ENCODE measurements at places on chromosomes 16 and 17. TPM values are rescaled to one million over a fixed set of nuclear protein-coding genes. Genes with fewer than 3 reads are reported as not detected.

CTRL gene
- total RNA-seq, result 0.43 TPM

TRIM72 gene
- total RNA-seq, result not detected

KRTAP2-3 gene
- total RNA-seq, result not detected

CFAP97D1 gene
- not detected for total RNA-seq

DLX4 gene
- total RNA-seq, result not detected

TBC1D3G gene
- total RNA-seq, result not detected

CCDC154 gene
- total RNA-seq, result not detected

- DNase-seq, result no peak
Measured at GRCh38 chr16:10296956-10297340, 88.9 kb upstream of the ATF7IP2 start.

DNA sequence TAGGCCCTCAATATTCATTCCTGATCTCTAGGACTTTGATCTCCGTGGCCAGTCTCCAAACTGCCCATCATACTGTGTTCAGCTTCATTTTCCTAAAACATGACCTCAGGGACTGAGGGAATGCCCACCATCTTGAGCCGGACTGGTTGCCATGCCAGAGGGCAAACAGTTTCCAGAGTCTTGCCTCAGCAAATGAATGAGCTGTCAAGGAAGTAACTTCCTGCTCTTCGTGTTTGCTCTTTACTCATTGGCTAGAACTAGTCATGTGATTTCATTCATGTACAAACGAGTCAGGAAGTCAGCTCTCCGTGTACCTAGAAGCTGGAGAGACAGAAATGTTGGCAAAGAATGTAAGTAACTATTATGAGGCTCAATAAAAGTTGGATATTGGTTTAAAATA lies 50.2 kb downstream of the ANKFN1 start:
- DNase-seq, result no peak

GRCh38 chr16:25951999-25952398 lies 260.2 kb downstream of the HS3ST4 start:
- DNase-seq, result no peak

DNA sequence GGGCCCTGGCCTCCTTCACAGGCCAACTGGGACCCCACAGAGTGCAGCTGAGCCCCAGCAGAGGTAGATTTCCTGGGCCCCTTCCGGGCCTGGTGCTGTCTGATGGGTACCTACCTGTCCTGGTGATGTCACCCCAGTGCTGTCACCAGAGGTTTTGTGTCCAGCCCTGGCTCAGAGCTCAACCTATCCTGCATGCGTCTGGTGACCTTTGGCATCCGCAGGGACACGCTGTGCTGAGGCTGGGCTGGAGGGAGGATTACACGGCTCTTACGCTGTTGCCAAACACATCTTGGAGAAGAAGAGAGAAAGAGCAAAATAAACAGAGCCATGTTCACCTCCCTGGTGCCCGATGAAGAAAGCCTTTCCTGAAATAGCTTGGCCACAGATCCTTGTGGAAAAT lies 70.6 kb upstream of the MED9 start:
- DNase-seq, result no peak

GRCh38 chr16:55120408-55120807 lies 189.7 kb downstream of the IRX5 start:
- no peak for DNase-seq

GRCh38 chr17:17182598-17183136 lies 23.5 kb downstream of the PLD6 start:
- DNase-seq, result no peak

- DNase-seq, result peak; percentile 83
Measured at GRCh38 chr16:28494121-28494851, at the start of gene APOBR. APOBR (plus strand) TSS chr16:28494643; CDS start chr16:28494682, 39 bp downstream.

GRCh38 chr17:61335845-61336655 lies 63.6 kb upstream of the TBX2 start:
- DNase-seq, result no peak

DNA sequence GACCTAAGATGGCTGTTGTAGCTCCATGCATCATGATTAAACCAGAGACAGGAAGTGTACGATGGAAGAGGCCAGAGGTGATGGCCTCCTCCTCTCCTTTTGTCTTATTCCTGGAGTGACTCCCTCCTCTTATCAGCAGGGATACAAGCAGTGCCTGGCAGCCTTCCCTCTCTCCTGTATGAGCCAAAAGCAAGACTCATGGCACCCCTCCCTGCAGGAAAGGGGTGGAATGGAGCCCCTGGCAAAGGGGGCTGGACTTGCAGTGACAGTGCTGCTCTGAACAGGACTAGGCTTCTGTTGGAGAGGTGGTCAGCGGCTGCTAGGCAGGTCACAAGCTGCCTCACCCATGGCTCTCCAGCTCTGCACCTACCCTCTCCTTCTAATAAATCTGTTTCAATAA lies 8.4 kb downstream of the TXNL4B start:
- DNase-seq, result no peak

- no peak for DNase-seq
Measured at GRCh38 chr17:34365340-34365739, 2.3 kb upstream of the CCL1 start.

DNA sequence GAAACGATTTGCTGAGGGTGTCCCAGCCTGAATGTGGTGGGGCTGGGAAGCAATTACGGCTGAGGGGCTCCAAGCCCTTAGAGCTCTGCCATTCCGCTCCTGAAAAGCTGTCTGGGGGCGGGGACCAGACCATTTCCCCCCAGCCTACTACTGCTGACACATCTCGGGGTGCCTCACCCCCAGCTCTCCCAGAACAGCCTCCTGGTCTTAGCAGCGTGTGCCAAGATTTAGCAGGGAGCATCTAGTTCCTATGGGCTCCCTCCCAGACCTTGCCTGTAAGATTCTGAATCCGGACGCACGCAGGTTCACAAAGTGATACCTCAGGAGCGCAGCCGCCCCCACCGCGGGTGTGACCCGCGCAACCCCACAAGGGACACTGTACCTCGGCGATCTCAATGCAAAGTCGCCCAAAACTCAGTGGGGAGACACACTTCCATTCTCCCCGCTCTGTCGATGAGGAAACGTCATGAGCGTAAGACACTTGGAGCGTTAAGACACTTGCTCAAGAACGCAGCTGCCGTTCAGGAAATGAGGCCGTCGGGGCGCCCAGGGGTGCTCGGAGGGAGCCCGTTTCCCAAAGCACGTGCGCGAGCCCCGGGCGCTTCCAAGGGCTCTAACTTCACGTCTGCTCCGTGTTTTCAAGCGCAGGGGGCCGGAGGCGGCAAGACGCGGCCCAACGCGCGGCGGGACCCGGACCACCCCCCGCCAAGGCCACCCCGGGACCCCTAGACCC lies 629 bp downstream of the GEMIN4 start:
- DNase-seq, result no peak

- peak; percentile 78 for DNase-seq
Measured at GRCh38 chr17:39238311-39238972, 12.7 kb upstream of the STAC2 start.

DNA sequence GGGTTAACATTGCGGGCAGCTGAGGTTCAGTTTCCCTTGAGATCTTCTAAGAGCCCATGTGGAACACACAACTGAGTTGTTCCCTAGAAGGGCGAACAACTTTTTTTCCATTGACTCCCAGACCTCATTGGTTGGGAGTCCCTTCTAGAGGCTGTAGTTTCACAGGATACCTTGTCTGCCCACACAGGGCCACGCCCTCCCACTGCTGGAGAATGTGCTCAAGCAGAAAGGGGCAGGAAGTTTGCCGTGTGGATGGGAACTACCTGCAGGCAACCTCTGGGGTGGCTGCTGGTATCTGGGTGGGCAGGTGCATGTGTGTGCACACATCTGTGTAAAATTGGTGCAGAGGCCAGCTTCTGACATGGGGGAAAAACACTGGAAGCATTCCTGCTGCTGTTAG lies 178.8 kb upstream of the PSMD7 start:
- DNase-seq, result no peak

DNA sequence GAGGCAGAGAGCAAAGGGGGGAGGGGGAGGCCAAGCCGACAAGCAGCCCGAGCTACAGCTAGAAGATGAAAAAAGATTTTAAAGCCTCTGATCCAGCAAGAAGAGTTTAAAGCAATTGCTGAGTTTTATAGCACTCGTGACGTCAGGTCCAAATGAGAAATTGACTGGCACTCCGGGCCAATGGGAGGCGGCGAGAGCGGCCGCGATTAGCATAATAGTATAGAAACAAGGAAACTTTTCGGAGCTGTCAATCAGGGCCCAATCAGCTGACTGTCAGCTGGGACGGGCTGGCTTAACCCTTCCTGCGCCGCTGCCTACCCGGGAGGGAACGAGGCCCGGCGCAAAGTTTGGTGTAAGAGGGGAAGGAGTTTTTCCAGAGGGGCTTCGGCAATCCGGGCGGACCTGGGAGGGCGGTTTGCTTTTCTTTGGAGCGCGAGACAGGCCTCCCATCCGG lies at the start of gene MAF:
Gene MAF, minus strand, starts transcription at position 100 of the 454 bp plus-strand sequence. CDS start 835 bp downstream, outside the sequence.
- peak; percentile 86 for DNase-seq

- DNase-seq, result no peak
Measured at GRCh38 chr16:12675046-12675445, 128.6 kb downstream of the CPPED1 start.

DNA sequence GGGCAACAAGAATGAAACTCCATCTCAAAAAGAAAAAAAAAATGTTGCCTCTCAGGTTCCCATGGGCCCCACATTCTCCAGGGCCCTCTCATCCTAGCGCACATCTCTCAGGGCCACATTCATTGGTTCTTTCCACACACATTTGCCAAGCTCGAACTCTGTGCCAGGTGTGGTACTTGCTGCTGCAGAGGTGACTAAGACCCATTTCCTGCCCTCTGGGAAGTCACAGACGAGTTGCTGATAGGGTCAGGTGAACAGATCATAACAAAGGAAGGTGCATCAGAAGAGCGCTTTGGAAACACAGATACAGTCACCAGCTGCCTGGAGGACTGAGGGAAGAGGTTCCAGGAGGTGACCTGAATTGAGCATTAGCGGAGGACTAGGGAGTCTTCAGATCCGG lies 1.0 kb downstream of the GSDMA start:
- DNase-seq, result no peak

DNA sequence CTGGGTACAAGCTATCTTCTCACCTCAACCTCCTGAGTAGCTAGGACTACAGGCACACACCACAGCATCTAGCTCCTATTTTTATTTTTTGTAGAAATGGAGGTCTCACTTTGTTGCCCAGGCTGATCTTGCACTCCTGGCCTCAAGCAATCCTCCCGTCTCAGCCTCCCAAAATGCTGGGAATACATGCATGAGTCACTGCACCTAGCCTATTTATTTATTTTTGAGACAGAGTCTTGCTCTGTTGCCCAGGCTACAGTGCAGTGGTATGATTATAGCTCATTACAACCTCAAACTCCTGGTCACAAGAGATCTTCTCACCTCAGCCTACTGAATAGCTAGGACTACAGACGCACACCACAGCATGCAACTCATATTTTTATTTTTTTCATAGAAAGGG lies 40.1 kb upstream of the RGS9 start:
- DNase-seq, result no peak

DNA sequence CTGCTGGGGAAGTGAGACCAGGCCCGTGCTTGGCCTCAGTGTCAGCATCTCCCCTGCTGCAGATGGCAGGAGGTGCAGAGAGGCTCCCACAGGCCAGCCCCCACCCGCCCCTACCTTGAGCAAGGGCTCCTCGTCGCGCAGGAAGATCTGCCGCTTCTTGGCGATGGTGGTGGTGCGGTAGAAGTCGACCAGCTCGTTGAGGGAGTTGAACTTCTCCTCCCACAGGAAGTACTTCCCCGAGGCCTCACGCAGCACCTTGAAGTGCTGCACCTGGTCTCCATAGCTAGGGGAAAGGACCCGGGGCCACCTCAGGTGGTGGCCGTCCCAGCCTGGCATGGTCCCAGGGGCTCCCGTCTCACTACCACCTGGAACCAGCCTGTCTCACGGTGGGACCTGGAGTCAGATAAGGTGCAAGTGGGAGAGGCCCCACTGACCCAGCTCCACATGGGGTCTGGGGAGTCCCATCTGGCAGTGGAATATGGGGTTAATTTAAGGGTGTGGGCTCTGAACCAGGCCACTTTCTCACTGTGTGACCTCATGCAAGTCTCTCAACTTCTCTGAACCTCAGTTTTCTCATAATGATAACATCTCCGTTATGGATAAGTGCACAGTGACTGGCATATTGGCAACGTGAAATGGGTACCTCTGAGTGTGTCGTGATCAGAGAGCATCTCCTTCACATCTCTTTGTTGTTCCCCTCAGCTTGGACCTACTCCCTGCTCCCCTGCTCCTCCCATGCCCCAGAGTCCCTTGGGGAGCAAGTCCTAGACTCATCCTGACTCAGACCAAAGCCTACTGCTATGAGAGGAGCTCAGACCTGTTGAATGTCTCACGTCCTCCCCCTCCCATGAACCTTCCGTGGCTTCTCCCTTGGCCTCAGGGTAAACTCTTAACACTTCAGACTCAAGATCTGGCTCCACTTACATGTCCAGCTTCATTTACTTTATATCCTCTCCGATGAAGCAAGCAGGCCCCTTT lies 19.8 kb upstream of the FAM83G start:
- DNase-seq, result no peak

DNA sequence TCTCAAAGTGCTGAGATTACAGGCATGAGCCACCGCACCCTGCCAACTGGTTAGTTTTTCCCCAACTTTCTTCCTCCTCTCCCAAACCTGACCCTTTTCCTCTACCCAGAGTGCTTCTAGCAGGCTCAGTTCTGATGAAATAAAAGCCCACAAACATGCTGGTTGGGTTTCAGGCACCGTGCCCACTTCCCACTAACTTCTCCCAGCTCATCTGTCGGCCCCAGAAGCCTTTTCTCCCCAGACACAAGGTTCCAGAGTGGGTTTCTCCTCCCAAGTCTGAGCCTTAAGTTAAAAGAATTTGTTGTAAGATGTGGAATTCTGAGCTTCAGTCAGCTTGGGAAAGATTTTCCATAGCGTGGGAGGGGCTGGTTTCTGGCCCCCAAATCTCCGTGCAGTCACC lies 11.5 kb upstream of the SCN4A start:
- DNase-seq, result no peak

GRCh38 chr17:43755389-43755875 lies 3.2 kb downstream of the SOST start:
- no peak for DNase-seq

- DNase-seq, result no peak
Measured at GRCh38 chr17:56173958-56174835, 20.9 kb downstream of the ANKFN1 start.

DNA sequence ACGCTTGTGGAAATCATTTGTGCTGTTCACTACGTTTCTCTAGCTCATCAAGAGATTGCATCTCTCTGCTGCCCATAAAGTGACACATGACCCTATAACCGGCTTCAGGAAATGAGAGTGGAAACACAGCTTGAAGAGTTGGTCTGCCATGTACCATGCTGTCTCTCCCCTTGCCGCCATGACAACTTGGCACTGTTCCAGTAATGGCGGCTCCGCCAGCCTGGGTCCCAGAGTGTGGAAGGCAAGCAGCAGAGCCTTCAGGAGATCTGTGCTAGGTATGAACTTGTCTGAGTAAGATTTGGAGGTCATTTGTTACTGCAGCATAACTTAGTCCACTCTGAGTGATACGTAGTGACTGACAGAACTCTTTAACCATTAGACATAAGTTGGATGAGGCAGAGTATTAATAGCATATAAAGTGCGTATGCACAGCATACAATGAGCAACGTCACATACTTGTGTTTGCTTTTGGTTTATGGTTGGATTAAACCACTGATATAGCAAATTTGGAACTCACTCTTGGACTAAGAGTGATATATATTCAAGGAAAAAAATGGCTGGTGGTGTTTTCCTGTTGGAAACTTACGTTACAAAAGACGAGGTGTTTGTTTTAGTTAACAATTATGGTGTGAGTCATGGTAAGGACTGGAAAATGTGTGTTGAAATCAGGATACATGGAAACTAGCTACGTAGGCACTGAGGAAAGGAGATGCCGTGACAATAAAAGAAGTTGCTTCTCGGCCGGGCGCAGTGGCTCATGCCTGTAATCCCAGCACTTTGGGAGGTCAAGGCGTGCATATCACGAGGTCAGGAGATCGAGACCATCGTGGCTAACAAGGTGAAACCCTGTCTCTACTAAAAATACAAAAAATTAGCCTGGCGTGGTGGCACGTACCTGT lies 24.4 kb upstream of the PMP22 start:
- DNase-seq, result no peak
